Pancreas (tissue), 10 donors: ENCODE measurements at places on chromosomes 1 and 21.

GRCh38 chr1:160544647-160545046, 21.6 kb upstream of the SLAMF6 start:
- no peak overlapping the region for H3K4me3 ChIP-seq
- no peak overlapping the region for H3K27ac ChIP-seq
- DNase-seq = no peak
- no peaks in the 10 kb centered on the region for H3K27me3 ChIP-seq
- H3K36me3 ChIP-seq = no peaks in the 10 kb centered on the region

- H3K4me3 ChIP-seq = no peak overlapping the region
- DNase-seq = no peak
- no peak overlapping the region for H3K27ac ChIP-seq
- H3K4me1 ChIP-seq = no peaks in the 10 kb centered on the region
- no peaks in the 10 kb centered on the region for H3K27me3 ChIP-seq
Observed at GRCh38 chr1:227776331-227776771, 39.1 kb upstream of the PRSS38 start.

DNA sequence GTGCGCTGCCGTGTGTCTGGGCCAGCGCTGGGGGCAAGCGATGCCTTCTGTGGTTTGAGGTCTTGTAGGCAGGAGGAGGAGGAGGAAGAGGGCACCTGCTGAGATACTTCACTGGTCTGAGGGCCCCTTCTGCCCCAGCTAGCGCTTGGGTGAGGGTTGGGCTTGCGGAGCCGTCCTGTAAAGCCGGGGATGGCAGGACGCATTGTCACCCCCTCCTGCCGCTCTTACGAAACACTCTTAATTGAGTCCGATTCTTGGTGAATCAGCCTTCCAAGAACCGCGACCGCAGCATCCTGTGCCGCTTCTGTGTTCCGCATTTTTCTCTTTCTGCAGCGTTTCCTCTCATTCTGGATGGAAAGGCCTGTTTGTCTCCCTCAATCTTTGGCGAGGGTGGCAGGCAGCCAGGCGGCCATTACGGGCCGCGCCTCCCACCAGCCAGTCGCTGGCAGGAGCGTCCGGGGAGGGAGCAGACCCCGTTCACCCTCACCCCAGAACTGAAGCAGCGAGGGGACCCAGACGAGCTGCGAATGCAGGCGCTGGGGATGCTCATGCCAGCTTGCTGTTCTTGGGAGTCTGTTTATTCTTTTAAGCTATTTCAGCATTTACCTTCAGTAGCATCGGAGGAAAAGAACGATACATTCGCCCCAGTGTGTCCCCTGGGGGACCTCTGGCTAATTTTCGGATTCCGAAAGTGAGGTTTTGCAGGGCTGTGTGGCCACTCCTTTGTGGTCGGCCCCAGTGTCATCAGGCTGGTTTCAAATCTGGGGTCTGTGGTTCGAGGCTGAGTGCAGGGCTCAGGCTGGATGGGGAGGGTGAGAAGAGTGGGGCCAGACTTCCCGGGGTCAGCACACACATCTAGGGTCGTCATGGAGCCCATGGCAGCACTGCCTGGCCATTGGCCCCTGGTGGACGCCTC, 62.7 kb downstream of the SKI start:
- H3K4me1 ChIP-seq = peaks cover 3% of the 10 kb centered on the region
- no peaks in the 10 kb centered on the region for H3K27me3 ChIP-seq
- H3K4me3 ChIP-seq = peak overlapping the region; percentile 5
- no peak for DNase-seq
- peak overlapping the region; percentile 55 for H3K27ac ChIP-seq
- no peaks in the 10 kb centered on the region for H3K36me3 ChIP-seq

DNA sequence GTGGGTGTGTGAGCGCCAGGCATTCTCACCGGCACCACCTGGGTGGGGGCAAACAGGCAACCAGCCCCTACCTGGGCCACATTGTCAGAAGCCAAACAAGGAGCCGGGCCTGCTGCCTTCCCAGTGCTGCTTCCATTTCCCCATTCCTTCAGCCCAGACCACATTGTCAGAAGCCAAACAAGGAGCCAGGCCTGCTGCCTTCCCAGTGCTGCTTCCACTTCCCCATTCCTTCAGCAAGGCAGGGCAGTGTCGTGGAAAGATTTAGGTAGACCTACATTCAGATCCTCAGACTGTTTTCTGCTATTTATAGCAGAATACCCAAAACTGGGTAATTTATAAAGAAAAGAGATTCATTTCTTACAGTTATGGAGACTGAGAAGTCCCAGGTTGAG, 47.0 kb upstream of the EFHD2 start:
- no peaks in the 10 kb centered on the region for H3K27me3 ChIP-seq
- DNase-seq = no peak
- H3K4me3 ChIP-seq = no peak overlapping the region

DNA sequence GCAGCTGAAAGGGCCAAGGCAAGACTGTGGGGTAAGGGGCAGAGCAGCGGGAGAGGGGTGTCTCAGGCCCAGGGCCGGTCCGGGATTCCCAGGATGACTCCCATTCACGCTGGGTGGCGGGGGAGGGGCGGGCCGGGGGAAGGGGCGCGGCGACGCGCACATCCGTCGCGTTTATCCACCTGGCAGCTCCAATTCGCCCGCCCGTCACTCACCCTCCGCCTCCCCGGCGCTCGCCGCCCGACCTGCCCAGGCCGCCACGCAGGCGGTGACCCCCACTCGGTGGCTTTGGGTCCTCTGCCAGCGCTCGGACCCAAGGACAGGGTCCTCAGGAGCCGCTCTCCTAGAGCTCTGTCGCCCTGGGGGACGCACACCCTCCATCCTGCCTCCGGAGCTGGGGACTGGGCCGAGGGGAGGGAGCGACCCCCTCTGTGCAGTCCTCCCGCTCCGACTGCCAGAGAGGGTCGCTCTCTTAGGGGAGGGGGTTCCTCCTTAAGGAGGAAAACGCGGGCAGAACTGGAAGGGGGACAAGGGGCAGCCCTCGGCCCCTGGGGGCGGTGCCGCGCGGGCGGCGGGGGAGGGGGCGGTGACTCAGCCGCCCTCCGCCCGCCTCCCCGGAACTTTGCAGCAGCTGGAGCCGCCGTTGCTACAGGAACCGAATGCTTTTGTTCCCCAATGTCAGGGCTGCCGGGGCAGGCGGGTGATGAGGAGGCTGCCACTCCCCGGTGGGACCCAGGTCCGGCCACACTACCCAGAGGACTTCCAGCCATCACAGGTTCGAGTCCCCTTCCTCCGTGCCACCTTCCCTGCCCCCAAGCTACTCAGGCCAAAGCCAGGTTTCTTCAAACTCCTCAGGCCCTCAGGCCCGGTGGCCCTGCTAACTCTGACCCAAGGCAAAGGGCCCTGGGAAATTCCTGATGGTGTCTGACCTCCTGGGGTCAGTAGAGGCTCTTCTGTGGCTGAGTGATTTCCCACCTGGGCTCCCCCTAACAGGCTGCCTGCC, 3.4 kb downstream of the ADGRB2 start:
- H3K27ac ChIP-seq = no peak overlapping the region
- no peaks in the 10 kb centered on the region for H3K27me3 ChIP-seq
- peak; percentile 45 for DNase-seq
- H3K4me3 ChIP-seq = peak overlapping the region; percentile 54
- no peaks in the 10 kb centered on the region for H3K4me1 ChIP-seq

DNA sequence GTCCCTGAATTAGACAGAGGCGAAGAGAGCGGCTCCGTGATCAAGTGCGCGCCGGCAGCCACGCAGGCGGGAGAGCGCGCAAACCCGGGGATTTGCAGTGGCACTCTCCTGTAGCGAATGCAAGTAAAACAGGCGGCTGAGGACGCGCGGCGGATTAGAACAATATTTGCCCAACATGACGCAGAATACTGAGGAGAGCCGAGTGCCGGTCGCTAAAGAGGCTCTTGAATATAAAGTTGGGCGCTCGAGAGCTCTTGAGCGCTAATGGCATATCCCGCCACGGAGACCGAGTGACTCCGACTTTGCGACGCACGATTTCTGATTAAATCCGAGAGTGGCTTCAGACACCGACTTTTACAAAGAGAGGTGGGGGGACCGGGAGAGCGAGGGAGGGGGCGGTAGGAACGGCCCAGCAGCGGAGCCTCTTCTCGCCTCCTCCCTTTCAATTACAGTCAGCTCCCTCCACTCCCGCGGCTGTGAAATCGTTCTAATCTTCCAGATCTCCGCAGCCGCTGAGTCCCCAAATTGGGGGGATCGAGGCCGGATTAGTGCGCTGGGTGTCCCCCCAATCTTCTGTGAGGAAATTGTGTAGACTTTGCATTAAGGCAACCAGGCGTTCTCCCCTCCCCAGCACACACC, 2.3 kb downstream of the PAX7 start:
- peaks cover 76% of the 10 kb centered on the region for H3K27me3 ChIP-seq
- no peaks in the 10 kb centered on the region for H3K36me3 ChIP-seq
- no peak overlapping the region for H3K27ac ChIP-seq
- H3K4me3 ChIP-seq = no peak overlapping the region
- no peak for DNase-seq
